ENCODE measurements at places on chromosomes 4 and X.

DNA sequence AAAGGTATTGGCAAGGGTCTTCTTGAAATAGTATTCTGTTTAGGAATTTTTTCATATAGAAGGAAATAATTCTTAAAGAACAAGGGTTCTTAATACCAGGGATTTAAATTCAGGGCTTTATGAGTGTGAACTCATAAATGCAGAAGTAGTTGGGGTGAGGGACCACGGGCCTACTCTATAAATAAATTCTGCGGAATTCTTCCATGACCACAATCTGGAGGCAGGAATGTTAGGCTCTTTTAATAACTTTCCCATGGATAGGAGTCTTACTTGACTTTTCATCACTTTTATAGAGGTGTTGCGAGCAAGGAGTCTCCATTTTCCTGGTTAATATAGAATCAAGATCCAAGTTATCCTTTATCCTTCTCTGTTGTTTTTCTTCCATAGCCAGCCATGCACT is 76.7 kb upstream of the SLC4A4 start:
- DNase-seq = no peak

DNA sequence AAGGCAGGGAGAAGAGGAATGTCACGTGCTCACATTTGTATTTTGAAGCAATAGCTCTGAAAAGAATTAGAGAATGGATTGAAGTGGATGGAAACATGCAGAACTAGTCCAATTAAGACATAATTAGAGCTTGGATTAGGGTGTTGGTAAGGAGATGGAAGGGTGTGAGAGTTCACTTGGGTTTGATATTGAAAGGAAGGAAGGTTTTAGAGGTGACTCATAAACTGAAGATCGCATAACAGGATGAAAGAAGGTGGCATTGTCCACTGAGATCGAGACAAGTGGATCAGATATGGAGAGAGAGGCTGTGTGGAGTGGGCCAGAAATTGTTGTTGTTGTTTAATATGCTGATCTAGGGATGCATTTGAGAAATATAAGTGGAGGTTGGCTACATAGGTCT is 244.0 kb upstream of the SMIM31 start:
- DNase-seq = no peak

DNA sequence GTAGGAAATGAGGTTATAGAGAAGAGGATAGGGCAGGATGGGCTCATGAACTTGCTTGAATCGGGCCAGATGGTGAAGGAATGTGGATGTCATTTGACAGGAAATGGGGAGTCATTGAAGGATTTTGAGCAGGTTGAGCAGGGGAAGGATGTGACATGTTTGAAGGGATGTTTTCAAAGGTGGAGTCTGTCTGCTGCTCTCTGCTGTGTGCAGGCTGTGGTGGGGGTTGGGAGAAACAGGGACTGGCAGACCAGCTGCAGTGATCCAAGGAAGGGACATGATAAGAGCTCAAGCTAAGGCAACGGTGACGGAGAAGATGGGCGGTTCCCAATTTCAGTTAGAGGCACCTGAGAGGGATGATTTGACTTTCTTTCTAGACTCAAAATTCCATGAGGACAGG is 14.0 kb upstream of the XPNPEP2 start:
- DNase-seq = no peak

DNA sequence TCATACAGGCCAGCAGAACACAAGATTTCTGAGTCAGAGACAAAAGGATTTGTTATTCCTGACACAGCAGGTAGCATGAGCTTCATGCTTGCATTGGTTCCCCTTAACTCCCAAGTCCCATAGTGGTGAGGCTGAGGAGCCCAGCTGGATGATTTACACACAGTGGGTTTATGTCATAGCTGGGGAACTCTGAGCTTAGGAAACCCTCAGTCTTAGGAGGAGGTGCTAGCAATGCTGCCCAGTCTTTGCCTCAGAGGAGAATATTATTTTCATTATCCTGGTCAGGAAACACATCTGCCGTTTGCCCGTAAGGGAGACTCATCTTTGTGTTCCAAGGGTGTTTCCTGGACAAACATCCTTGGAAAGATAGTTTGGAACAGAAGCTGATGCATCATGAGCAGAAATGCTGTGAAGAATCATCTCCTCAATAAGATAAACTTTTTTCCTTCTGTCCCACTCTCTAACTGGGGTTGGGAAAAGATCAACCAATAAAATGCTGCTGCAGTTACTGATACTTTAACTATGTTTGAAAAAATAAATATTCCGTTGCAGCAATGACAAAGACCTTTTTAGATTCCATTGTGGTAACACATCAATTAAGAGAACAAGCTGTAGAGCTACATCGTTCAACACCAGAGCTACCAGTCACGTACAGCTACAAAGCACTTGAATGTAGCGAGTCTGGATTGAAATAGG is 146.8 kb downstream of the DCLK2 start:
- DNase-seq = no peak

GRCh38 chrX:17595456-17596035 is 141.7 kb upstream of the SCML1 start:
- no peak for DNase-seq

GRCh38 chr4:138671106-138671505 is 344.5 kb upstream of the NOCT start:
- DNase-seq = no peak

DNA sequence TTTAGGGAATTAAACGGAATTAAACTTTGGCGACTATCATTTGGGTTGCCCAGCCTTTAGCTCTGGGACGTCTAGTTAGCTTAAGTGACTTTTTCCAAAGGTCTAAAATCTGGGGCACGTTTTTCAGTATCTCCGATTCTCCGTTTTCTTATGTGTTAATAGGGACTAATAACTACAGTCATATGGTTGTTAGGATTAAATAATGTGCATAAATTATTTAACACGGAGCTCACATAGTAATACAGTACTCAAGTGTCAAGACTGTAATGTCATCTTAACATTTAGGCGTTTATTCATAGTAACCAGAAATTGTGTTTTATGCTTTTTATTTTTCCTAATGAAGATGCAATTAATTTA is 466 bp upstream of the CCNA2 start:
- no peak for DNase-seq

GRCh38 chr4:113893546-113893945 is 85.9 kb downstream of the ARSJ start:
- DNase-seq = no peak

DNA sequence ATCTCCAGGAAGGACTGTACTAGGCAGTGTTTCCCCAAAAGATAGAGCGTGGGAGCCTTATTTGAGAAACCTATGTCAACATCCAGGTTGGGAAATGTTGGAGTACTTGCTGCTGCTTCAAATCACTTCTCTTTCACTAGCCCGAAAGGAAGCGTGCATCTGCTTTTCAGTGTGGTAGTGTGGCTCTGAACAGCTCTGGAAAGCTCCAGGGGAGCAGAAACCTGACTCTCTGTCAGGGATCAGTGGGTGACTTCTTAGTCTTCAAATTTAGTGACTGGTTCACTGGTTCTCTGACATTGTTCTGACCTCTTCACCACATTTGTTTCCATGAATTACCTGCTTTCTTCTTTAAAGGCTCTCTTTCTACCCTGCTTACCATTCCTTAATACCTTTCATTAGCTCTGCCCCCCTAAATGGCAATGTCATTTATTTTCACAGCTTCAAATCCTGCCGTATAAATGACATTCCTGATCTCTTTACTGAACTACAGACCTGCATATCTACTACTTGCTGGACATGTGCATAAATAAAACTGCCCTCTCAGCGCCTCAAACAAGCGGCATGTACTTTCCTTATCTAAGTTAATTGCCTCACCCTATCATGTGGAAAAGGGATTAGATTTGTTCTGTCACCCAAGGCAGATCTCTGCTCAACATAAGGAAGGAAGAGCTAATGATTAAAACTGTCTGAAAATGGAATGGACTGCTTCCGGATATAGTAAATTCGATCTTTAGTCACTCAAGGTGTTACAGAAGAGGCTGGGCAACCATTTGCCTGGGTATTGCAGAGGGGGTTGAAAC is 37.0 kb downstream of the DLG3 start:
- no peak for DNase-seq

DNA sequence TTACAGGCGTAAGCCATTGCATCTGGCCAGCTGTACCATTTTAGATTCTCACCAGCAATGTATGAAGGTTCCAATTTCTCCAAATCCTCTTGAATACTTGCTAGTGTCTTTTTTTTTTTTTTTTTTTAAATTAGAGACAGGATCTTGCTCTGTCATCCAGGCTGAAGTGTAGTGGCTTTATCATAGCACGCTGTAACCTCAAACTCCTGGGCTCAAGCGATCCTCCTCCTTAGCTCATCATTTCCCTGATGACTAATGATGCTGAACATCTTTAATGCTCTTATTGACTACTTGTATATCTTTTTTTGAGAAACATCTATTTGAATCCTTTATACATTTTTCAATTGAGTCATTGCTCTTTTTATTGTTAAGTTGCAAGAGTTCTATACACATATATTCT is 40.3 kb downstream of the HDAC8 start:
- no peak for DNase-seq

- no peak for DNase-seq
Measured at GRCh38 chr4:183321079-183321478, 1.0 kb upstream of the CLDN22 start.

DNA sequence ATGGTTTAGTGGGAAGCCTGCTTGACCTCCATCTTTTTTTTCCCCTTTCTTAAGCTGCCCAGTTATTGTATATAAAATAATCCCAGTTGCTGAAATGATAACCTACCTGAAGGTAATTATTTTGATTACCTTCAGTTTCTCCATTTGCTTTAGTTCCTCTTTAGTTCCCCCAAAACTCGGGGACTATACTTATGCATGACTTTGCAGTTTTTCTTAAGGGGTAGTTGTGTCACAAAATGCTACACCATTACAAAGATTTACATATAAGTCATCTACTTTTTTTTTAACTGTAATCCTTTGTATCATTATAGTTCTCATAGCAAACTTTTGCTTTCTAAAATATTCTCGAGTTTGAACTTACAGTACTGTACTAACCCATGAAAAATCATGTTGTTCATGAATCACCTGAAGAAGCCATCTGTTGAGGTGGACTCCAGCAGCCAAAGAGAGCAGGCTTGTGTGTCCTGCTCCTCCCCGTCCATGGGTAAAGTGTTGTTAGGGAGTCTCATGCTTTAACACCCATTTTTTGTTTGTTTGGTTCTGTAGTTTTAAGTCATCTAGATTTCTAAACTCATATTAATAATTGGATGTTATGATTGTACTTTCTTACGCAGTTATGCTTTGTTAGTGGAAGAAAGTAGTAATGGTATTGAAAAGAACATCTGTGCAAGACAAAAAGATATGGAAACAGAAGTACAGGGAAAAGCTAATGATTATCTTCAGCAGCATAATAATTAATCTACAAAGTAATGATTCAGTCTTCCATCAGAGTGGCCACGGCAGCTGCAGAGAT is 34.6 kb downstream of the HADH start:
- no peak for DNase-seq

DNA sequence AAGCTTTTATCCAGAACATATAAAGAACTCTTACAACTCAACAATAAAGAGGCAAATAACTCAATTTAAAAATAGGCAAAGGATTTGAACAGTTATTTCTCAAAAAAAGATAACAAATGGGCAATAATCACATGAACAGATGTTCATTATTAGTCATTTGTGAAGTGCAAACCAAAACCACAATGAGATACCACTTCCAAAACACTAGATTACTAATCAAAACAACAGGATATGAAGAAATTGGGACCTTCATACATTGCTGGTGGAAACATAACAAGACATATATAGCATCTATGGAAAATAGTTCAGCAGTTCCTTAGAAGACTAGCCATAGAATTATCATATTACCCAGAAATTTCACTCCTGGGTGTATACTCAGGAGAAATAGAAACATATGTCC is 224.6 kb downstream of the FBXO8 start:
- DNase-seq = no peak
